ENCODE measurements at places on chromosomes 3 and 15.

DNA sequence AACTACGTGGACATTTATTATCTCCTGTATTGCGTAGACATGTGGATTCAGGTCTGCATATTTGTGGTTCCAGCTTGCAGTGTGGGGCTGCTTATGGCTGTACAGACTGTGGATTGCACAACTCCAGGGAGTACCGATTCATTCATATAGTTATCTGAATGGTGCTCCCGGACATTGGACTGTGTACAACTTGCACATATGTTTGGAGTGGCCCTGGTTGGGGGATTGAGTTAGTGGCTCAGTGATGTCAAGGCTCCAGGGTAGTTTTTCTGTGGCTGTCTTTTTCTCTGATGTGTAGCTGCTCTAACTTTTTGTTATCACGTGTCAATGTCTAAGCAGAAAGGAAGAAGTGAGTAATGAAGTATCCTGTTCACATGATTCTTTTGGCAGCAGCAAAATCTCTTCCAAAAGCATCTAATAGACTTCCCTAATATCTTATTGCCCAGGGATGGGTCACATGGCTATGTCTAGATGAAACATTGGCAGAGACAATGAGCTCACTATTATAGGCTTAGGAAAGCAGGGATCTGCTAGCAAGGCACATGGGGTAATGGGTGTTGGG, 15.8 kb downstream of the ST3GAL6 start:
- DNase-seq, result no peak

- no peak for DNase-seq
Observed at GRCh38 chr3:61358364-61358763, 107.1 kb upstream of the FHIT start.

- DNase-seq, result no peak
Observed at GRCh38 chr15:73918784-73919183, 7.5 kb upstream of the LOXL1 start.

DNA sequence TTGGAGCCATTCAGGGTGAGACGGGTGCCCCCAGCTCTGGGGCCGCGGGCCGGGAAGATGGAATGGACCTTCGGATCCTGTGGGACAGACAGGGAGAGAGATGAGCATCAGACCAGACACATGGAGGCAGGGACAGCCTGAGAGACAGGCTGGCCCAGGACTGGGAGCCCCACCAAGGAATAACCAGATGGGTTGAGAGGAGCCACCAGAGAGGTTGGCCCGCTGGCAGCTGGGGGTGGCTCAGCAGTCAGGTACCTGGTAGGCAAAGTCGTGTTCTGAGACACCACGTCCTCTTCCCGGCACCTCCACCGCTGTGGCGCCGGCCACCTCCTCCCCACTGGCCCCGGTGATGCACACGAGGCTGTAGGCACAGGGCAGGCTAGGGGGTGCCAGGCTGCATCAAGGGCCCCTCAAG, 13.8 kb downstream of the PLXNB1 start:
- no peak for DNase-seq

DNA sequence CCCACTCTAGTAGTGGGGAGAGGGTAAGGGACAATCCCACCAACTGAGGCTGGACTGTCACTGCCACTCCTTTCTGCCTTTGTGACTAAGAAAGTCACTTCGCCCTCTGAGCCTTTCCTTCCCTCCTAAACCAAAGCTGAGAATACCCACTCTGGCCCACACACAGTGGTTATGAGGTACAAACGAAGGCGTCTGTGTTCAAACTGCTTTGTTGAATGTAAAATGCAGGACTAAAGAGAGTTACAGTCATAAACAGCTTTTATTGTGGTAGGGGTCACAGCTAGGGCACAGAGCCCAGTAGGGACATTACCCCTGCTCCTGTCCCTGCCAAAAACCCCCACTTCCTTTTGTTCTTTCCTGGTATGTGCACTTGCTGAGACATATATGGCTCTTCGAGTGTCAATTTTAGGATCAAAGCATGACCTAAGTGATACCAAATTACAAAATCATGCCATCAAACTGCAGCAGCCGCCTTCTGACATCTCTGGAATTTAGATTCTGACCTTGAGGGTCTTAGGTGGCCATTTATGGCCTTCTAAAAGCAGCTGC, 45.1 kb downstream of the CTDSPL start:
- no peak for DNase-seq

GRCh38 chr3:191158247-191158646, 40.8 kb upstream of the OSTN start:
- no peak for DNase-seq

DNA sequence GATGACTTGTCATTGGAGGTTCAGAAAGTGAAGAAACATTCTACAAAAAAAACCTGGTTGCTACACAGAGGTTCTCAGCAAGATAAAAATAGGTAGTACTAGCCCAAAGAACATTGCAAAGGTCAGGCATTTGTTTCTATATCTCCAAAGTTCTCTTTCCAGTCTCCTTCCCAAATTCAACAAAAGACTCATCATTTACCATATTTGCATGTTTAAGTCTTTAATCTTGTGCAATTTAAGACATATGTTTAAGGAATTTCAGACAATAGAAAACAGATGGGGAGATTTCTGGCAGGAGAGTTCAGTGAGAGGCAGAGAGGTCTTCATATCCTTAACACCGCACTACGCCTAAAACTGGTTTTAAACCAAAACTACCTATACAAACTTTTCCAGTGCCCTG, 173.8 kb upstream of the THBS1 start:
- DNase-seq, result no peak

DNA sequence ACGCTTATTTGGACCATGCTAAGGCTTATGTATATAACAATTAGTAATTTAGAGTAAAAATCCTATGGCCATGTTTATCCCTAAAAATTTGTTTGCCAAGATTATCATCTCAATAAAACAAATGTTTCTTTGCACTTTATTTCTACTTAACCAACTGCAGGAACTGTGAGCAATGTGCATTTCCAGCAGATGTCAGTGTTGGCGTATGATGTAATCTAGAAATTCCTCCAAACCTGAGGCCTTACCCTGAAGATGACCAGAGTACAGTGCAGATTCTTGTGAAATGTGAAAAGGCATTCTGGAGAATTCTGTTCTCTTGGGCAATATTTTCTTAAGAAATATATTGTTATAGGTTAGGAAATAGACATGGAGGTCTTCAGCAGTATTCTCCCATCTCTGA, 205.9 kb downstream of the MBNL1 start:
- no peak for DNase-seq

DNA sequence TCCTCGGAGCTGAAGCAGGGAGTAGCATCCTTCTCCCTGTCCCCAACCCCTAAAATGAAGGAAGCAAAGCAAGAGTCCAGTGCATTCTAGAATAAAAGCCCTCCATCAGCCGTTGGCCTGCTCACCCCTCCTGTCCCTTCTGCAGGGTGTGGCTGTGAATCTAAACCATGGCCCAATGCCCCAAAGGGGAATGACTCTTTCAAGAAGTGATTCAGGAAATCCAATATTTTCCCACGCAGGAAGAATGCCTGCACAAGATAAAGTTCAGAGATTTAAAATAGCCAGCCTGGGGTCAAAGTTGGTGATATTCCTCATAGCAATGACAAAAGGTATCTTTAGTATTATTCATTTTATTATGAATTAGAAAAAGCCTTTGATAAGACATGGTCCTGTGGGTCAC, 38.5 kb downstream of the SLCO2A1 start:
- no peak for DNase-seq

GRCh38 chr15:41513506-41514227, at the start of gene LTK:
LTK (minus strand) TSS chr15:41513827; CDS start chr15:41513709, 118 bp downstream.
- DNase-seq, result peak; percentile 46
